ELR (cell line): ENCODE measurements at places on chromosomes 3 and 15.

GRCh38 chr3:162337630-162338029 lies 841.0 kb downstream of the OTOL1 start:
- DNase-seq = no peak

DNA sequence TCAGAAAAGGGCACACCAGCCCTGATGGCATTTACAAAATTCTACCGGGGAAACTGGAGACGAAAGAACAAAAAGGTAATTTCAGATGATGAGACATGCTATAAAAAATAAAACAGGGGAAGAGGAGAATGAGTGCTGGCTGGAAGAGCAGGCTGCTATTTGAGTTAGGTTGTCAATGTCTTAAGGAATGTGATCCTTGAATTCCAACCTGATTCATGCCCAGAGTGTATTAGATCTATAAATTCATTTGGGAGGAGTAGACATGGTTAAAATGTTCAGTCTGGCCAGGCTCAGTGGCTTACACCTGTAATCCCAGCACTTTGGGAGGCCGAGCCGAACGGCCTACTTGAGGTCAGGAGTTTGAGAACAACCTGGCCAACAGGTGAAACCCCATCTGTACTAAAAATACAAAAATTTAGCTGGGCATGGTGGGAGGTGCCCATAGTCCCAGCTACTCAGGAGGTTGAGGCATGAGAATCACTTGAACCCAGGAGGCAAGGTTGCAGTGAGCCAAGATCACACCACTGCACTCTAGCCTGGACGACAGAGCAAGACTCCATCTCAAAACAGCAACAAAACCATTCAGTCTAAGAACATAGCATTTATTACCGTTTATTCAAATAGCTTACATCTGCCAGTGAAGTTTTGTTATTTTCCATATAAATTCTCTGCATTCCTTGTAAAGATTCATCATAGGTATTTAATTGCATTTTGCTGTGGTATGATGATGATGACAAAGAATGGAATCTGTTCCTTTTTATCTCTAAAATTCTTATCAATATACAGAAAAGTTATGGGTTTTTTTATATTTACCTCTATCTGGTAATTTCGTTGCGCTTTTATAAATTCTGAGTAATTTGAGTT lies 126.7 kb upstream of the NR2E3 start:
- DNase-seq = peak; percentile 74

- DNase-seq = peak; percentile 4
Measured at GRCh38 chr3:49593041-49593440, 38.8 kb downstream of the BSN start.

DNA sequence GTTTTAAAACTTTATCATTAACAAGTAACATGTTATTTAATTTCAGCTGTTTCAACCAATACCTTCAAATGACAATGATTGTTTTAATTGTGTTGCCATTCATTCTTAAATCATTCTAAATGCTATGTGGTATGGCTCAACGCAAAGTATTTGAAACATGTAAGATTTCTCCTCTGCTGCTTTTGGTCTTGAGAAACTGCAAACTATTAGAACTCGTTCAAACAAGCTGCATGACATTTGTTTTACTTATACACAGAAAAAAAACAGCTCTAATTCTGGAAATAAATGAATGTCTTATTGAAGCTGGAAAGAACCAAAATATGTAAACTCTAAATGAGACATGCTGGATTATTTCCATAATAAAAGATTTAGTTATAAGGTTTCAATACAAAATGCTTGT lies 29.3 kb downstream of the FBN1 start:
- no peak for DNase-seq

- DNase-seq = peak; percentile 88
Measured at GRCh38 chr3:99909714-99910495, 92.2 kb downstream of the CMSS1 start.

DNA sequence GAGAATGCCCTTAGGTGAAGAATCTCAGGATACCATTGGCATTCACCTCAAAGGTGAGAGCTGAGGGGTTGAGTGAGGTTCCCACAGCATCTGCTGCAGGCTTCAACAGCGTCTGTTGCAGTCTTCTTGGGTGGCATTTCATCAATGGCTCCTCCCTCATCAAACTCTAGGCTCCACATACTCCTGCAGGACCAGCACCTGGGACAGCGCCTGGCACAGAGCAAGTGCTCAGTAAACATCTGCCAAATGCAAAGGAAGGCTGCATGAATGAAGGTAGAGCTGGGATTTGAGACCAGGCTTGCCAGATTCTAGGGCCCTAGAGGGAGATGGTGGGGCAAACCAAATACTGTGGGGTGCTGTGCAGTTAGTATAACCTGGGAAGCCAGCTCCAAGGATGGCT lies 9.6 kb downstream of the TRH start:
- DNase-seq = peak; percentile 17

- no peak for DNase-seq
Measured at GRCh38 chr15:61818801-61819200, 241.4 kb downstream of the VPS13C start.

GRCh38 chr15:33357845-33358244 lies 47.1 kb downstream of the RYR3 start:
- no peak for DNase-seq

GRCh38 chr3:112498914-112499711 lies at the start of gene BTLA:
Gene BTLA, minus strand, starts transcription at chr3:112499472. Its CDS starts 114 bp downstream, at chr3:112499358.
- DNase-seq = no peak

GRCh38 chr3:161560008-161560637 lies 63.5 kb downstream of the OTOL1 start:
- DNase-seq = peak; percentile 62

GRCh38 chr15:94580211-94580885 lies 349.0 kb downstream of the MCTP2 start:
- no peak for DNase-seq

GRCh38 chr15:40633178-40633577 lies 39.1 kb downstream of the KNL1 start:
- peak; percentile 73 for DNase-seq

DNA sequence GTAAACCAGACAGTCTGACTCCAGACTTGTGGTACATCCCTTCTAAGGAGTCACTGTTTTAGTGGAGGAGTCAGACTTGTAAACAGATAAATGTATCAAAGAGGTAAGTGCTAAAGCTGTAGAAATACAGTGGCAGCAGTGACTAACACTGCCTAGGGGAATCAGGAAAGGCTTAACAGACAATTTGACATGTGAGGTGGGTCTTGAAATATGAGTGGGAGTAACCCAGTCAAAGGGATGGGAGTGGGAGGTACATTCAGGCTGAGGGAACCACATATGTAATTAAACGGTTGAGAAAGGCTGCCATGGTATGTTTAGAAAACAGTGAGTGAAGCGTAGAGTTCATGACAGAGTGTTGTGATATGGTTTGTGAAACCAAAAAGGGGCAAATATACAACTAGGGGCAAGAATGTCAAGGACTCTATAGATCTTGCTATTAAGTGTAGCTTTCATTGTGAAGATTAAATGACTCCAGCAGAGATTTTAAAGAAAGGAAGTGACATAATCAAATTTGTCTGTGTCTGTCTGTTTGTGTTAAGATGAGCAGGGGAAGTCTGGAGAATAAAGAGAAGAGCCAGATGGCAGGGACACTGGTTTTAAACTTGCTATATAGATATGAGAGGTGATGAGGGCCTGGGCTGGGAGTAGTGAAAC lies 11.2 kb upstream of the ALCAM start:
- DNase-seq = peak; percentile 86

DNA sequence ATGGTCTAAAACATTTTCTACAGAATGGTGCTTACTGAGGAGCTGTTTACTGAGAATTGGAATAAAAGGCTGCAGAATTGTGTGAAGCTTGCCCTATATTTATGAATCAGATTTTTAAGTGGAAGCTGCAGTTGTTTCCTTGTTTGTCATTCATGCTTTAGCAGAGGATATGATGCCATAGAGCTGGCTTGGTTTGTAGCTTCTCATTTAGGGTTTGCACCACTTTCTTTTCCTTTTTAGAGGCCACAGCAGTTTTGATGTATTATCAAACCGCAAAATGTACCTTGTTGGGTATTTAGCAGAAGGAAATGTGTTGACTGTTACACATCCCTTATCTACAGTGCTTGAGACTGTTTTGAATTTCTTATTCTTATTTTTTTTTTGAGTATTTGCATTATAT lies 66.2 kb downstream of the RASA2 start:
- no peak for DNase-seq
